ENCODE measurements at places on chromosomes 3 and 15. TPM values are rescaled to one million over a fixed set of nuclear protein-coding genes. Genes with fewer than 3 reads are reported as not detected.

DZIP1L gene
- total RNA-seq = 43.1 TPM

SLCO2A1 gene
- total RNA-seq = 1.3 TPM

CPEB1 gene
- 9.8 TPM for total RNA-seq

ATP10A gene
- total RNA-seq = 5.9 TPM

CFAP100 gene
- not detected for total RNA-seq

FANCD2OS gene
- not detected for total RNA-seq

CASR gene
- total RNA-seq = 0.05 TPM

TTC14 gene
- 114 TPM for total RNA-seq

MRPL47 gene
- total RNA-seq = 19.0 TPM

LMOD3 gene
- total RNA-seq = 7.1 TPM

PLSCR5 gene
- total RNA-seq = not detected

HRH1 gene
- total RNA-seq = 7.6 TPM

PRSS50 gene
- 1.2 TPM for total RNA-seq

FAM81A gene
- total RNA-seq = 4.2 TPM

FOXB1 gene
- not detected for total RNA-seq

SPRED1 gene
- total RNA-seq = 48.4 TPM

CLDN16 gene
- 0.16 TPM for total RNA-seq

SLC35G2 gene
- 13.6 TPM for total RNA-seq

LIPC gene
- 0.55 TPM for total RNA-seq

PROS1 gene
- total RNA-seq = 43.0 TPM

FEZF2 gene
- total RNA-seq = 14.3 TPM

AGBL1 gene
- 3.7 TPM for total RNA-seq

GRM7 gene
- 16.7 TPM for total RNA-seq

EFCC1 gene
- total RNA-seq = 1.1 TPM

PKM gene
- 884 TPM for total RNA-seq

CHRNA7 gene
- 6.1 TPM for total RNA-seq

SLC28A2 gene
- not detected for total RNA-seq

PRKCD gene
- total RNA-seq = 5.9 TPM

CPN2 gene
- total RNA-seq = not detected

PARP15 gene
- 0.82 TPM for total RNA-seq

PPIB gene
- 195 TPM for total RNA-seq

ISL2 gene
- total RNA-seq = 9.6 TPM

CLDN18 gene
- total RNA-seq = not detected

ZNF860 gene
- total RNA-seq = 4.7 TPM

CHRD gene
- 26.8 TPM for total RNA-seq

CCR3 gene
- total RNA-seq = not detected

SLC28A1 gene
- 0.16 TPM for total RNA-seq

ENTPD3 gene
- total RNA-seq = 1.7 TPM

MTHFS gene
- total RNA-seq = 33.6 TPM

KBTBD12 gene
- 6.0 TPM for total RNA-seq

MASP1 gene
- 5.6 TPM for total RNA-seq

ILDR1 gene
- total RNA-seq = 0.99 TPM

HCLS1 gene
- total RNA-seq = 7.0 TPM

DLL4 gene
- total RNA-seq = 49.5 TPM

PIF1 gene
- 5.7 TPM for total RNA-seq

ZKSCAN7 gene
- total RNA-seq = 29.9 TPM

TTC23 gene
- total RNA-seq = 40.0 TPM

UBAP1L gene
- 22.0 TPM for total RNA-seq

OSBPL10 gene
- 42.4 TPM for total RNA-seq

MED12L gene
- 16.4 TPM for total RNA-seq

SNURF gene
- total RNA-seq = 55.8 TPM
